SW 1271 (cell line): ENCODE measurements at places on chromosomes 12 and 14.
A peak's percentile ranks its signal among the peaks of the same experiment; 100 is the strongest.

GRCh38 chr14:81313775-81314429, 86.2 kb downstream of the STON2 start:
- no peak for DNase-seq

GRCh38 chr12:28988325-28988704, 160.8 kb upstream of the FAR2 start:
- no peak for DNase-seq

- DNase-seq: no peak
Measured at GRCh38 chr12:69712826-69713225, 13.7 kb upstream of the BEST3 start.

DNA sequence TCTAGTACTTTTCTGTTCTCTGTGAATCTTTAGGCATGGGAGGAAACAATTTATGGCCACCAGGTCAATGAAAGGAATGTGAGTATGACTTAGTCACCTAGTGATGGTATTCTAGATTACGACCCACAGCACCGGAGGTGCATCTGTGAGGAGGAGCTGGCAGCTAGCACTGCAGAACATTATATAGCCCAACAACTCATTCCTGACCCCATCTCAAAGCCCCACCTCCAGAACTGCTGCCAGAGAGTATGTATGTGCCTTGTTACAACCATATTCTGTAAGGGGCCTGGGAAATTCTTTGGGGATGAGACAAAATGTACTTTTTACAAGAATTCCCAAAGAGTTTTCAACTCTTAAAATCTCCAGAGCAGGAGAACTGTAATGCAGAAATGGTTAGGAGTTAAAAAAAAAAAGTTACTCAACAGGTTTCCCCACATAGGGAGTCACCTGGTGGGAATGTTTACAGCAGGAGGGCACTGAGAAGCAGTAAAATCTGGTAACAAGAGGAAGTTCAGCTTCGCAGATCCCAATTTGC, 34.9 kb upstream of the CERS5 start:
- DNase-seq: peak; percentile 83

DNA sequence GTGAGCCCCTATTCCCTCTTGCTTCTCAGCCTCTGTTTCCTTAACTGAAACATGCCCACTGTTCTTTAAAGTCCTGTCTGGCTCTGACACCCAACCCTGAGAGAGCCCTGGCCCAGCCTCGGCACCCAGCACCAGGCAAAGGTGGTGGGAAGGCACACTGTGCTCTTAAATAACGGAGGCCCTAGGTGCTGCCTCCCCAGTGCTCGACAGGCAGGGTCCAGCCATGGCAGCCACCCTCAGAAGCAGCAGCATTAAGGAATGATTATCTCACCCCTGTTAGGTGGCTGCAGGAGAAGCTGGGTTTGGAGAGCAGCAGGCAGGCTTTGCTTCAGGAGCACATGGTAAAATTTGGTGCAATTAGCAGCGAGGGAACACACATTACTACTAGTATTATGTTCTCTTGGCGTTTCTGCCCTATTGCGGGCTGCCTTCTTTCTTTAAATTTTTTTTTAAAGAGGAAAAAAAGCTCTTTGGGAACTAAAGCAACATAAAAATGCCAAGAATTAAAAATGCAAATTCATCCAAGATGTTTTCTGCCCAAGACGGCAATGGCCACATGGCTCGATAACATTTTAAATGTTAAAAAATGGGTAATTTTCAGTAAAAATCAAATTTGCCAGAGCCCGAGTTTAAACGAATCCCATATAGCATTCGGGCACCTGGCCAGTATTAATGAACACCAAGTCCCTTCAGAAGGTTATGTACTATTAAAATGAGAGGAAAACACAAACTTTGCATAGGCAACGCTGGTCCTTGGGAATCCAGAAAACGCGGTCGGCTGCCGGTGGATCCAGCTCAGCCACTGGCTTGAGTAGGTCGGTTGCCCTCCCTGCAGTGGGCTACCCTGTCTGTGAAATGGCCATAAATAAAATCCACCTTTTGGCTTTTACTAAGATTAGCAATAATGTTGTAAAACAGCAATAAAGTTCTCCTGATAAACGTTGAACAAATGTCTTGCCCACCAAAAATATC, 152.2 kb downstream of the BCL11B start:
- DNase-seq: no peak

- DNase-seq: no peak
Measured at GRCh38 chr12:102596031-102596430, 115.7 kb upstream of the IGF1 start.

DNA sequence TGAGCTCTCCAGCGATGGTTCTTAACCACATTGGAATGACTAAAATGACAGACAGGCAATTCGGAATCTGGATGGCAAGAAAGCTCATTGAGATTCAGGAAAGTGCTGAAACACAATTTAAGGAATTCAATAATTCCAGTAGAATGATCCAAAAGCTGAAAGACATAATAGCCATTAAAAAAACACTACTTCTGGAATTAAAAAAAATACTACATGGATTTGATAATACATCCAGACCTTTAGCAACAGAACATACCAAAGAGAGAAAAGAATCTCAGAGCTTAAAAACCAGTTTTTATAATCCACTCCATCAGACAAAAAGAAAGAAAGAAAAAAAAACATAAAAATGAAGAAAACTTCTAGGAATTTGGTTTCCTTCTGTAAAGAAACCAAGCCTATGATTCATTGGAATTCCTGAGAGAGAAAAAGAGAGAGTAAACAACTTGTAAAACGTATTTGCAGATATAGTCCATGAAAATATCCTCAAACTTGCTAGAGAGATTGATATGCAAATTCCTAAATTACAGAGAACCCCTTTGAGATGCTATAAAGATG, 52.8 kb downstream of the SLCO1B1 start:
- DNase-seq: no peak
